ENCODE measurements at places on chromosomes 7 and 10. TPM values are rescaled to one million over a fixed set of nuclear protein-coding genes. Genes with fewer than 3 reads are reported as not detected.

ELMO1 gene
- 8.5 TPM for polyA plus RNA-seq

XRCC2 gene
- 0.29 TPM for polyA plus RNA-seq

FAM180A gene
- 2.4 TPM for polyA plus RNA-seq

UTF1 gene
- polyA plus RNA-seq, result not detected

RARRES2 gene
- polyA plus RNA-seq, result 33.0 TPM

GPER1 gene
- 4.5 TPM for polyA plus RNA-seq

NPC1L1 gene
- polyA plus RNA-seq, result 0.15 TPM

DENND2A gene
- polyA plus RNA-seq, result 9.2 TPM

DNA2 gene
- polyA plus RNA-seq, result 1.1 TPM

RBP3 gene
- not detected for polyA plus RNA-seq

FAM25A gene
- polyA plus RNA-seq, result not detected

CPEB3 gene
- polyA plus RNA-seq, result 4.9 TPM

FKBP6 gene
- not detected for polyA plus RNA-seq

PRKCQ gene
- not detected for polyA plus RNA-seq

TMEM229A gene
- not detected for polyA plus RNA-seq

FGF8 gene
- not detected for polyA plus RNA-seq

MAPK8 gene
- 8.0 TPM for polyA plus RNA-seq

HOXA7 gene
- not detected for polyA plus RNA-seq

GBX1 gene
- polyA plus RNA-seq, result 0.04 TPM

OR6V1 gene
- not detected for polyA plus RNA-seq

GLI3 gene
- 0.77 TPM for polyA plus RNA-seq

PARP12 gene
- polyA plus RNA-seq, result 27.1 TPM

CACNA2D1 gene
- polyA plus RNA-seq, result 19.4 TPM

TACC2 gene
- 68.1 TPM for polyA plus RNA-seq

PRSS37 gene
- not detected for polyA plus RNA-seq

DEPP1 gene
- 27.6 TPM for polyA plus RNA-seq

SNX8 gene
- polyA plus RNA-seq, result 14.7 TPM

CTBP2 gene
- polyA plus RNA-seq, result 23.0 TPM

AKR1D1 gene
- not detected for polyA plus RNA-seq

CFAP43 gene
- 0.06 TPM for polyA plus RNA-seq

Measured in heart right ventricle (tissue), 16 donors.